SK-N-MC (cell line): ENCODE measurements at places on chromosomes 4 and X.

GRCh38 chrX:40573763-40574162, 7.0 kb upstream of the ATP6AP2 start:
- no peak for DNase-seq

DNA sequence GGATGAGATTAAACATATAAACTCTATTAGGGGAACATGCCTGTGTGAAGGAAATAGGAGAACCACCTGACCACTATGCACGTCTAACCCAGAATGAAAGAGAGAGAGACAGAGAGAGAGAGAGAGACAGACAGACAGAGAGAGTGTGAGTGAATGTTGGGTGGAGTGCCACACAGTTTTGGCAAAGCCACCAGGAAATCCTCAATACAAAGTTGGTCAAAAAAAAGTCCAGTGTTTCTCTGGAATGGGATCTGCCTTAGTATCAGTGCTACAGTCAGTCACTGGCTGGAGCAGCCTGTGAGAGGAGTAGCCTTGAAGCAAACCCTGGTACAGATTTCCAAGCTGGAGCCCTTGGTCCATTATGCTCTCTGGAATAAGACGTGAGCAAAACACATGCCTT, 91.7 kb downstream of the GC start:
- DNase-seq: no peak

DNA sequence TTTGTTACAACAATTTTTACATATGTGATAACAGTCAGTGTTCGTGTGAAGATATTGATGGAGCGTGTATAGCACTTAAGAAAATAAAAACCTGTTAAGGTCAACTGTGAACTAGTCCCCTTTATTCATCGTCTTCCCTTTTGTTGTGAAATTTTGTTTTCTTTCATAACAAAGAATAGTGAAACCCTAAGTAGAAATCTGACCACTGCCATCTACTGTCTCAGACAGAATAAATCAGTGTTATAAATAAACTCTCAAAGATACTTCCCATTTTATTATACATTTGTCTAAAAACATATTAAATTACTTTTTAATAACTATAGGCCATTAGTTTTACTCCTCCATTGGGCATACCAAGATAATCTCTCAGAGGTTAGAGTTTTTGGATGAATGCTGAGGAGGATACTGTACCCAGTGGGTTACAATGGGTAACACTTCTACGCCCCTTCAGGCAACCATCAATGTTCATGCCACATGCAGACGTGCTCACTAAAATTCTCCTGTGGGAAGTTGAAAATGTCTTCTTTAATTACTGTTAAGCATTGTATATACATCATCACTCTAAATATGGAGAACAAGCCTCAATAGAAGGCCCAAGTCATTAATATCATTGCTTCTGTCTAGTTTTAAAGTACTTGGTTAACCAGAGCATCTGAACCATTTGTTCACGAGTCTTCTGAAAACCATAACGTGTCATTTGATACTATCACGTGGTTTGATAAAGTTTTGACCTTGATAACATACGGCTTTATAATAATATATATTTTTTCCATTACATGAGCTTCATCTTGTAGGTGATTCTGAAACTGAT, 171.2 kb downstream of the TMA16 start:
- DNase-seq: no peak

- no peak for DNase-seq
Measured at GRCh38 chr4:120291541-120291940, 224.9 kb upstream of the MAD2L1 start.

DNA sequence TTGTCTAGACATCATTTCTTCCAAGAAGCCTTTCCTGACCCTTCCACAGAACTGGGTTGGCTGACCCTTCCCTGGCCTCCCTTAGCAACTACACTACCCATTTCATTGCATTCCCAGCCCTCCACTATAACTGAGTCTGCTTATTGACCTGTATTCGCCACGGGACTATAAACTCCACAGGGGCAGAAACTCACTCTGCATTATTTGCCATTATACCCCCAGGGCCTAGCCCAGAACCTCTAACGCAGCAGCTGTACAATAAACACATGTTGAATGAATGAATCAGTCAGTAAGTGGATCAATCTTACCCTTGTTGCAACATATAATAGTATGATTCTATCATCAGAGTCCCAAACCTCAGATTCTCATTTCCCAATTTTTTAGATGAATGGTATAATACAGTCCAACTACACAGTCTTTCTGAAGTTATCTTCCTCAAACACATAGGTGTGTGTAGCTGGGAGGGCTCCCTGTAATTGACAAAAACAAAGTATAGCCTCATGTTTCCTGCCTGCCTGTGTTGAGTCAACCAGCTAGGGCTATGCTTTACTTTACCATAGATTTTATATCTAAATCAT, 209.3 kb downstream of the CHIC2 start:
- no peak for DNase-seq

- no peak for DNase-seq
Measured at GRCh38 chr4:86403575-86403974, 43.7 kb upstream of the MAPK10 start.

GRCh38 chrX:120647127-120647526, 17.3 kb upstream of the C1GALT1C1 start:
- no peak for DNase-seq
